GM19239 (cell line): ENCODE measurements at places on chromosomes 7 and 10.

- no peak for DNase-seq
Measured at GRCh38 chr10:43665054-43665453, 16.4 kb upstream of the ZNF32 start.

- no peak for DNase-seq
Measured at GRCh38 chr10:79274279-79275104, 72.8 kb upstream of the PPIF start.

GRCh38 chr10:75001715-75002350 is 109.6 kb upstream of the SAMD8 start:
- no peak for DNase-seq

- no peak for DNase-seq
Measured at GRCh38 chr10:105347487-105347886, 706.4 kb downstream of the SORCS3 start.

- DNase-seq = no peak
Measured at GRCh38 chr7:132066761-132067171, 509.5 kb downstream of the PLXNA4 start.

DNA sequence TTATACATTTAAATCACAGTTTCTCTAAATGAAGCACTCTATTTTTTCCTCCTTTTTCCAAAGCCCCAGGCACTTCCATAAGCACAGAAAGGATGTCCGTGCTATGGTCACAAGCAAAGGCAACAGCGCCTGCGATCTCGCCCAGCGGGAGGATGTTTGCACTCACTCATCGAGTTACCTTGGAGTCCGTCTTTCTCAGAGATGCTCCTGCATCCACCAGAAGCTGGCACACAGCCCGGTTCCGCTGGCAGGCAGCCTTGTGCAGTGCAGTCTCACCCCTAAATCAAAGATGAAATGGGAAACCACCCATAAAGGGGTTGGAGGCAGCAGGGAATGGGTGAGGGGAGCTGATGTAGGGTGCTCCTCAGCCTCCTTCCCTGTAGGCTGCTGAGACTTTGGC is 51.9 kb upstream of the PTN start:
- no peak for DNase-seq

GRCh38 chr7:116955801-116956476 is 2.6 kb downstream of the ST7 start:
- DNase-seq = peak; percentile 23

DNA sequence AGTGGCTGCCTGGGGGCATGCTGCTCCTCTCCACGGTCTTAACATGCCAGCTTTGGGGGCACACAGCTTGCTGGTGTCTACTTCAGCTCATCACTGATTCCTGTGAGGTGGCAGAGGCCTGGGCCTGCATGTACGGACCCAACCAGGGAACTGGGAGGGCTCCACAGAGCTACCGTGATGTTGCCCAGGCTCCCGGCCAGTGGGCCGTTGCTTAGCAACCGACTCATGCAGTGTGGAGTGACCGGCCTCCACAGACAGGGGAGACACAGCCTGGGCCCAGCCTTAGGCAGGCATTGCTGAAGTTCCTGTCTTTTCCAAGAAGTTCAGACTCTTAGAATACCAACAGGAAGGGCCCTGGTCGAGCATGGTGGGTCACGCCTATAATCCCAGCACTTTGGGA is 25.8 kb upstream of the SH2B2 start:
- no peak for DNase-seq

DNA sequence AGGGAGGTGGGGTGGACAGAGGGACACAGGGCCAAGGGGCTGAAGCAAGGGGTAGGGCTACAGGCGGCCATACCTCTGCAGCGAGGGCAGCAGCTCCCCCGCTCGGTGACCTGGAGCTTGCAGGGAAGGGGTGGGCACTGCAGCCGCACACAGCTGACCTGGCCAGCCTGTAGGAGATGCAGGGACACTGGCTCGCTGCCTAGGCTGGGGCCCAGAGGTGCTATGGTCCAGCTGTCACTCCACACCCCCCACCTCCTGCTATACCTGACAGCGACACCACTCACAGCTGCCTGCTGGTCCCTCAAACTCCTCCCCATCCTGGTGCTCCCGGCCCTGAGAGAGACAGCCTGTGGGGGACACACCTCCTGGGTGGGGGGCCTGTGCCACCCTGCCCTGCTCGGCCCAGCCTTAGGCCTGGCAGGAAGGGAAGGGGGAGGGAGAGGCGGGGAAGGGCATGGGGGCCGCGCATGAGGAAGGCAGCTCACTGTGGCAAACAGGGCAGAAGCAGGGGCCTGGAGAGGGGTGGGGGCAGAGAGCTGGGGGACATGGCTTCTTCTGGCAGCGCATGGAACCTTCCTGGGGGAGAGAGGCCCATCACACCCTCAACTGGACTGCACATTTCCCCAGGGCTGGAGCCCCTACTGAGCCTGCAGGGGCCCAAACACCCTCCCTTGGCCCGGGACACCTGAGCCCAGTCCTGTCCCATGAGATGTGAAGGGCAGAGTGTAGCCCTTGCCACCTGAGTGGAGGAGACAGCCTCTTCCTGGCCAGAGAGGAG is 23.9 kb downstream of the ATP6V1F start:
- no peak for DNase-seq

- DNase-seq = no peak
Measured at GRCh38 chr10:100744136-100744986, 1.0 kb upstream of the PAX2 start.

DNA sequence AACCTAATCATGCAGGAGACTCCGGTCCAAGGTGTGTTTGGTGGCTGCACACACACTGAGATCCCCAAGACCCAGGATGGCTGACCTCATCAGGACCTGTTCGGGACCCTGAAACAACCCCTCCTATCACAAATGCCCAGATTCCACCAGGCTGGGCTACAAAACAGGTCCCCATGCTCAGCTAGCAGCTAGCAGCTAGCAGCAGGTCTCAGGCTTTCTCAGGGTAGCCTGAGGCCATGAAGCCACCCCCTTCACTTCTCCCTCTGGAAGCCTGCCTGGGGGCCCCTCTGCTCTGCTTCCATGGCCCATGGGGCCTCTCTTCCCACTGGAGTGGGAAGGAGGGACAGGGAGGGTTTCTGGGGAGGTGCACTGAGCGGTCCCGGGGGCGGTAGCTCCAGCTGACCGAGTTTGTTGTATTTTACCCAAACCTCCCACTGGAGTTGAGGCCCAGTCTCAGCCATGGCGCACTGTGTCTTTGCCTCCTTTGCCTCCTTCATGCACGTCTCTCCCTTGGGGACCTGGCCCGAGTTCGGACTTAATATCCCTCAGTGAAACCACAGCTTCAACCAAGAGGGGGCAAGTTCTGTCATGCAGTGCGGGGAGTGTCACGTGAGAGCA is 95.1 kb upstream of the GPR26 start:
- no peak for DNase-seq

DNA sequence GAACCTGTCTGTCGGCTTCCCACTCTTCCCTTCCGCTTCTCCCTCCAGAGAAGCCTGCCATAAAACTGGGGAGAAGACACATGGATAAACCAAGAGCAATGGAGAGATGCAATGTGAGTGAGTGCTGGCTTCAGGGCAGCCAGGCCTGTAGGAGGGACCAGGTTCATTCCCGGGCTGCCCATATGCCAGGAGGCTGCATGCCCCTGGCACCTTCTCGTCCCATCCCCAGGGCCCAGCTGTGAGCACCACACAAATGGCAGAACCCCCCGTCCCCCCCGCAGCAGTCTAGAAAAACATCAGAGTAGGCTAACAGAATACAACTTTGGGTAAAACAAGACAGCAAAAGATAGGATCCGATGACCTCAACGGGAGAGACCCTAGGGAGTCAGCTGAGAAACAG is 341.3 kb upstream of the SHH start:
- DNase-seq = no peak

DNA sequence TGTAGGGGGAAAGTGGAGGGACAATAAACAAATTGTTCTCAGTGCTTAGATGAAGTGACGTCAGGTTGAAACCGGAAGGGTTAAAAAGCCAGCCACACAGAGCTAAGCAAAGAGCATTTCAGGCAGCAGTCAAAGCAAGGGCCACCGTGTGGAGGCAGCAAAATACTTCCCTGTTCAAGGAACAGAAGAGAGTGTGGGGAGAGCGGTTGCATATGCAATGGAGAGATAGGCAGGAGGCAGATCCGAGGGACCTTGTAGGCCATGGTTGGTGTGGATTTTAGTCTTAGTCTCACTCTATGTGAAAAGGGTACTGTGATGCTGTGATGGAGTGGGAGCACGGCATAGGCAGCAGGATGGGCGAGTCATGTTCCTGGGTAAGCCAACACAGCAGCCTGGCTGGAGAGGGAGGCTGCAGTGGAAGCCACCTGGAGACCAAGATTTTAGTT is 3.8 kb upstream of the STN1 start:
- DNase-seq = peak; percentile 20

GRCh38 chr7:101168412-101169049 is 3.2 kb upstream of the VGF start:
- no peak for DNase-seq

DNA sequence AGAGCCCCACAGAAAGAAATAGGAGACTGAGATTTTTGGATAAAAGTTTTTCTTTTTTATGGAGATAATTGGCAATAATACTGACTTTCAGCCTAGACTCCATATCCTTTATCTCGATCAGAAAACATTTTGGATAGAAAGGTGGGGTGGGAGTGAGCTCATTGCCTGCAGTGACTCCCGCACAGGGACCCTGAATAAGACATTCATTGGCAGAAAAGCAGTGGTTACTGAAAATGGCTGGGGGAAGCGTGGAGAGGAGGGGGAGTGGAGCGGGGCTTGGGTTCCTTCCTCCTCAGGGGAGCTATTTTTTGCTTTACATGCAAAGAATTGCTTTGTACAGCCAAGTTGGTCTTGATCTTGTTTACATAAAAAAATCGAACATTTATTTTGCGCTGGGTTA is 90.4 kb upstream of the BMPER start:
- no peak for DNase-seq

DNA sequence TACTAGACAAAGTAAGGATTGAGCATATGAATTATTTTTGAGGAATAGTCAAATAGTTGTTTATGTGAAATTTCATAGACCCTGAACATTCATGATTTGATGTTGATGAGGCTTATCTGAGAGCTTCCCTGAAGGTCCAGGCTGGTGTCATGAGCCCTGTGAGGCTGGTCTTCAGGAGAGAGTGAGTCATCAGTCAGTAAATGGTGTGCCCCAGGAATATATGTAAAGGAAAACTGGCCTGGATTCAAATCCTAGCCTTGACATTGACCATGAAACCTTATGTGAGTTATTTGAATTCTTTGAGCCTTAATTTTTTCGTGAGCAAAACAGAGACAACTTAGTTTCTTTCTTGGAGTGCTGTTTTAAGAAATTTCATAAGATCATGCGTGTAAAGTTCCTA is 6.2 kb downstream of the TMEM236 start:
- no peak for DNase-seq

DNA sequence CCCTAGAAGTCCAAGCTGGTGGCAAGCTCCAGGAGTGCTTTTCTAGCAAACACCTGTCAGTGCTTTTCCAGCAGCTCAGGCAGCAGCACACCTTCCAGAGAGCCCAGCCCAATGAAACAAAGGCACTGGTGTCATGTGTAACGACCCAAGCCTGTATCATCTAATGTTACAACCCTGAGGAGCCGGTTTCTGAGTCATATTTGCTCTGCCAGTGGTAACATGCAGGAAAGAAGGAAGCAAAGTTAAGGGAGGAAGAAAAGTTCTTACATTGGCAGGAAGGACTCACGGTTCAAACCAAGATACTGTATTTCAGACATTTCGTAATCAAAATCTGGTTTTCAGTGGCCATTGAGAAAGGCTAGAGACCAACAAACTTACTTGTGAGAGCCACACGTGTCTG is at the start of gene ANKRD22:
Gene ANKRD22 (minus strand): TSS at position 139 of the 400 bp plus-strand sequence. CDS start 237 bp downstream, outside the sequence.
- DNase-seq = no peak

- DNase-seq = no peak
Measured at GRCh38 chr10:96341219-96342182, 17.3 kb downstream of the OPALIN start.

- no peak for DNase-seq
Measured at GRCh38 chr10:29757551-29758297, 123.0 kb upstream of the SVIL start.

GRCh38 chr7:26182283-26182682 is 18.3 kb downstream of the HNRNPA2B1 start:
- no peak for DNase-seq

DNA sequence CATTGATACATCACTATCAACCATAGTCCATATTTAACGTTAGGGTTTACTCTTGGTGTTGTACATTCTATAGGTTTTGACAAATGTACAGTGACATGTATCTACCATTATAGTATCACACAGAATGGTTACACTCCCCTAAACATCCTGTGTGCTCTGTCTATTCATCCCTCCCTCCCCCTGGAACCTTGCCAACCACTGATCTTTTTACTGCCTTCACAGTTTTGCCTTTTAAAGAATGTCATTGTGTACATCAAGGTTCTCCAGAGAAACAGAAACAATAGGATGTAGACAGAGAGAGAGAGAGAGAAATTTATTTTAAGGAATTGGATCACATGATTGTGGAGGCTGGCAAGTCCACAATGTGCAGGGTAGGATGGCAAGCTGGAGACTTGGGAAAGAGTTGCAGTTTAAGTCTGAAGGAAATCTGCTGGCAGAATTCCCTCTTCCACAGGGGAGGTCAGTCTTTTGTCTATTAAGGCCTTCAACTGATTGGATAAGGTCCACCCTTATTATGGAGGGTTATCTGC is 45.1 kb upstream of the CCNJ start:
- DNase-seq = no peak

DNA sequence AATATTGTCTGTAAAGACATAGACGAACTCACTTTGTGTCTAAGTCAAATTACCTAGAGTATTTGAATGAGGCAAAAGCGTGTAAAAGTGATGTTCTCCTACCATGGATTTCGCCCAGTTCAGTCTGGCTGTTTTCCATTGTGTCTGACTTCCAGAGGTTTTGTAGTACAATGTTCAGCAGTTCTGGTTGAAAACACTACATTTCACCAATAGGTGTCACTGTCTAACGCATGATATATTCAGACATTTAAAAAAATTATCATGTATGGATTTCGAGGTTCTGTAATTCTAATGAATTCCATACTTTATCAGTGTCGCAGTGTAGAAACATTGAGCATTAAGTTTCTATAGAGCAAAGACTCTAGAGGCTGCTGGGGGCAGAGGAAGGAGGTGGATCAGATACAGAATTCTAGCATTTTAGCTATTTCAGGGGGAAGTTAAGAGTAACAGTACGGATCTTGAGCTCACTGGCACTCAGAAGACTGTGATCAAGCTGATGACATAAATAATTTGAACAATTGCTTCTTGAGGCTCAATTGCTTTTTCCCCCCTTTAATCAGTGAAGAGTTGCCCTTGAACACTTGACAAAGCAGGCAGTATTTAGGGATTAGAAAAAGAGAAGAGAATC is 196.9 kb upstream of the RHOBTB1 start:
- no peak for DNase-seq

- DNase-seq = no peak
Measured at GRCh38 chr10:132137111-132138072, 49.4 kb upstream of the DPYSL4 start.

GRCh38 chr10:13049774-13050420 is 48.4 kb upstream of the CCDC3 start:
- DNase-seq = no peak
